ENCODE measurements at places on chromosomes 5 and 9.

DNA sequence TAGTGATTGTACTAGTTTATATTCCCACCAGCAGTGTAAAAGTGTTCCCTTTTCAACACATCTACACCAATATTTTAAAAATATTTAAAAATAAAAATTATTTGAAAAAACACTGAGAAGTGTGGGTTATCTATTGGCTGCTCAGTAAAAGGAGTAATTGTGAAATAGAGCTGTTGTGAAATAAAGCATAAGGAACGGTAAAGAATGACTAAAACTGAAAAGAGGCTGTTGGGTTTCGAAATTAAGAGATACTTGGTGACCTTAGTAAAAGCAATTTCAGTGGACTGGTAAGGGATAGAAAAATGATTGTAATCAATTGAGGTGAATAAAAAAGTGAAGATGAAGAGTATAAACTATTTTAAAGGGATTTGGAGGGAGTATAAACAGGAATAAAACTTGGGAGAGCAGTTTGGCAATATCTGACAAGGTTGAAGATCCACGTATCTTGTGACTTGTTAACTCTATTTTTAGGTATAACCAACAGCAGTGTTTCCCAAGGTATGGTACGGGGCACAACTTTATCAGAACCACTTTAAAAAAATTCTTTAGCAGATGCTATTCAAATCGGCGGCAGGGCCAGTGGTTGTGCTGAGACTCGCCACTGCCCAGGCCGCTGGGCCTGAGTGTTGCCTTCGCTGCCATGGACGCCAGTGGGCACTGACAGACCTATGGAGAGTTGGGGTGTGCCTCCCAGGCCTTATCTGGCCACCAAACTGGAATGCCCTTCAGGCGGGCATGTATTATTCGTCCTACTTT is 63.3 kb downstream of the TMEM38B start:
- no peak for DNase-seq

DNA sequence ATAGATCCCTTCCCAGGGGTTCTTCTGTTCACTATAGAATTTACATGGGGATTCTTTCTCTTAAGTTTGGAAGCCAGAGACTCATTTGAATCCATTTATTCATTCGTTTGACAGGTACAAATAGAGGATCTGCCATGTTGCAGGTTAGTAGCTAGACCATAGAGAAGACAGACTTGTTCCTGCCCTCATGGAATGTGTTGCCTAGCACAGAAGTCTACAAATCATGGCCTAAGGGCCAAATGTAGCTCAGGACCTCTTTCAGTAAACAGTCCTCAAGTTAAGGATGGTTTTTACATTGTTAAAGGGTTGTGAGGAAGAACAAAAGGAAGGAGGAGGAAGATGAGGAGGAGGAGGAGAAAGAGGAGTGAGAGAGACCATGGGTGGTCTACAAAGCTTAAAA is 114.7 kb upstream of the SLC44A1 start:
- no peak for DNase-seq

GRCh38 chr5:137714946-137715345 is 20.9 kb downstream of the KLHL3 start:
- DNase-seq = no peak

DNA sequence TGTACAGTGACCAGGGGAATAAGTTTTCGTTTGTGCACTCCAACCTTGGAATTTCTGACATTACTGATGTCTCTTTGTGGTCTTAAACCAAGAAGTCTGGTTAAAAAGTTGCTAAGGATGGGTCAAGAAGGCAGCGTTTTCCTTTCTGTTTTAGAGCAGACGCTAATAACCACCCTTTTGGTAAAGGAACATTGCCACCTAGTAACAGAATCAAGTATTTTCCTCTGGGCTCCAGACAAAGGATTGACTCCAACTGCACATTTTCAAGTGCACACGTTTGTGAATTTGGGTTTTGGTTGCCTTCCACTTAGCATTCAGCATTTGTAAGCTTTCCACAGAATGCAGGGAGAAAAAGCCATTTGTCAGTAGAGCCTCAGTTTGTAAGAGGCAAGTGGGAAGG is 22.2 kb upstream of the CEP78 start:
- no peak for DNase-seq

DNA sequence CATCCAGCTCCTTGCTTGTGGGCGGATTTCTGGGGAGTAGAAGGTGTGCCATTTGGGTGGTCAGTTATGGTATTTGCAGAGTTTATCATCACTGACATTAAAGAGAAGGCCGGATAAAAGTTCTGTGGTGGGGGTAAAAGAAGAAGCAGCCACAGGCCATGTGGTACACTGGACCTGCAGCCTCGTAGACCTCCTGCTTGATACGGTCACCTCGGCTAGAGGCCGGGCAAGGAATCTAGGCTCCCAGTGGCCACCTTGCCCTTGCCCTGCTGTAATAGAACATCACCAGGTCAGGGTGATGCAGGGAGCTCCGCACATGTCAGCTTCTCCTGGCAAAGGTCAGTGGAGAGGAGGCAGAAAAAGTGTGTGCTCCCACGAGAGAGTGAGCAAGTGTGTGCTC is 376.1 kb upstream of the IRX4 start:
- DNase-seq = no peak

DNA sequence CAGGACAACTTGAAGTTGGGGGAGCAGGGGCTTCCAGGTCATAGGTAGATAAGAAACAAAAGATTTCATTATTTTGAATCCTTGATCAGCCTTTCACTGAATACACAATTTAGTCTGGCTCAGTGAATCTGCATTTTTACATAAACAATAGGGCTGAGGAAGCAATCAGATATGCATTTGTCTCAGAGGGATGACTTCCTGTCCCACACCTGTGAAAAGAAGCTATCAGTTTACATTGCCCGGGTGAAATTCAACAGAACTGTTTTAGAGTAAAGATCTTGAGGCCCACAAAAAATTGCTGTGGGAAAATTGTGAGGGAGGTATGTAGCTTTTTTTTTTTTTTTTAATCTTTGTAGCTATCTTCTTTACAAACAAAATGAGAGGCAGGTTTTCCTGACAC is 38.3 kb downstream of the DNAJB5 start:
- DNase-seq = no peak

DNA sequence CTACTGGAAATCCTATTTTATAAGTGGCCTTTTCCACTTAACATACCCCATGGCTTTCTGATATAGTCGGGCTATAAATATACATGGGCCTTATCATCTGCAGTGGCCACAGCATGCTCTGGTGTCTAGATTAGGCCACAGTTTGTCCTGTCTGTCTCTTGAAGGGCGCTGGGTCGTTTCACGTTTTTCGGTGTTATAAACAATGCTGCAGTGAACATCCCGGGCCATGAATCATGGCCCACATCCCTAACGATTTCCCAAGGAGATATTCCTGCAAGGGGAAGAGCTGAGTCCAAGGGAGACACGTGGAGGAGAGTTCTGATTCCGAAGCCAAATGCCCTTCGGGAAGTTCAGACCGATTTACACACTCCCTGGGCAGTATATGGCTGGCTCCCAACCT is 8.4 kb downstream of the PLPP7 start:
- DNase-seq = no peak

GRCh38 chr9:81393985-81394811 is 295.1 kb downstream of the TLE1 start:
- DNase-seq = no peak

GRCh38 chr5:34841816-34842215 is 2.9 kb downstream of the TTC23L start:
- no peak for DNase-seq

- no peak for DNase-seq
These were observed 264.6 kb downstream of the ICE1 start for GRCh38 chr5:5687113-5687512.

Data from activated T-cell treated with anti-CD3 and anti-CD28 coated beads for 48 hours (primary cell).